ENCODE measurements at places on chromosomes 3 and 15.

GRCh38 chr3:10460951-10461545, 44.3 kb downstream of the ATP2B2 start:
- peak; percentile 54 for DNase-seq

GRCh38 chr3:121529308-121529707, 16.5 kb downstream of the POLQ start:
- peak; percentile 41 for DNase-seq

DNA sequence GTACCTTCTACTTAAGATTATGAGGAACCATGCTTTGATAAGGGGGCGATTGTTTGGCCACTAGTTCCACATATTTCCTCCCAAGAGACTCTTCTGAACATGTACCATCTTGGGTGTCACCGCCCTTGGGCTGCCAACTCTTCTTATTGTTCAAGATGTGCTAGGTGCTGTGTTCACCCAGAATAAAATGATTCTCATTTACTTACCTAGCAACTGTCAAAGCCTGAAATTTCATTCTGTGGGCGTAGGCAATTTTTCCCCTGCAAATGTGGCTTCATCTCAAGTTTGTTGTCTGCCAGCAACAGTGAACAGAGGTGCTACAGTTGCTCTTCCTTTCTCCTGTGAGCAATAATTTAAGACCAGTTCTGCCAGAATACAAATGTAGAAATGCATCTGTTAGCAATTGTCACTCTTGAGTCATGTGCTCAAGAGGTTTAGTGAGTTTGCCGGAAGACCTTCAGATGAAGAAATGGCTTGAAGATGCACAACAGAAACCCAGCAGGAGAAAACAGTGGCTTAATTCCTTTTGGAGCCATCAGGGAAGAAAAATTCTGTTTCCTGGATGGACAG, 41.3 kb upstream of the RARB start:
- DNase-seq = no peak

DNA sequence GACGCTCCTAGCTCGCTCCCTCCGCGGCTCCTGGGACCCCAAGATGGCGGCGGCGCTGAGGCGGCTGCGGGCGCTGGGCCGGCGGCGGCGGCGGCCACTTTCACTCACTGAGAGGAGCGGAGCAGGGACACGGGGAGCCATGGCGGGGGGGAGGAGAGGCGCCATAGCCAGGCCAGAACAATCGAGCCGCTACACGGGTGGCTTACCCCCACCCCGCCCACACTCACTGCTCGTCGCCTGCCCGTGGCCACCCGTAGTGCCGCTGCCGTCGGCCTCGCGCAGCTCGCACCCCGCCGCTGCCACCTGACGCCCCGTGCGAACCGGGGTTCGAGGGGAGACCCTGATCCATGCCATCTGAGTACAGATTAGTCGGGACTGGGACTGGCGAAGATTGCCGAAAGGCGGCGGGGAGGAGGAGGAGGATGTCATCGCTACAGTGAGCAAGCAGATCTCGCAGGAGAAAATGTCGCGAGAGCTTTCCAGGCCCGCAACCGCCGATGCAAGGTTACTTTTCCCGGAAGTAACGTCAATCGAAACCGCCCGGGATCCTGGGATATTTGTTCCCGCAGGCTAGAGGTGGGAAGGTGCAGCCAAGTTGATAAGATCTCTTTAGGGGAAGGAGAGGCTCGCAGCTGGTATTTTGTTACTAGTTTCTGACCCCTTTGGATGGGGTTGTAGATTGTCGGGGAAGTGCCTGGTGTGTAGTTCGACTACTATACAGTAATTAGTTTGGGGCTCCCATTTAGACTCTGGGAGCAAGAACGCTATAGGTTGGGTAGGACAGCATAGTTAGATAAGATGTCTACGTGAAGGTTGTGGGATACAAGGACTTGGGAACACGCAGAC, at the start of gene INO80:
Gene INO80, minus strand, starts transcription at position 165 of the 846 bp plus-strand sequence. CDS start 19,970 bp downstream, outside the sequence.
- DNase-seq = peak; percentile 99

GRCh38 chr3:82050382-82050781, 288.9 kb upstream of the GBE1 start:
- DNase-seq = no peak

DNA sequence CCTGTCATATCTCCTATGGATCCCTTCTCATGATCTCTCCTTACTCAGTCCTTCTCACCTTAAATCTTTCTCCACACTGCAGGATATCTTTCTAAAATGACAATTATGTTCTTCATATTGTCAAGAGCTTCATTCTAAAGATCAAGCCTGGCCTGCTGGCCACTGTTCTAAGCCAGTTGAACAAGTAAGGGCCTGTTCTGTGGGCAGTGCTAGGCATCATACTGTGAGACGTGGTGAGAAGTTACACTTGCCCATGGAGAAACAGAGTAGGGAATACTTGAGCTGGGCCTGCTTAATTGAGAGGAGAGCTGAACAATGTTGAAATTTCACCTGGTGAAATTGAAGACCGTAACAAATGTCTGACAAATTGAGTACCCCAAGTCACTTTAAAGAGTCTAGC, 184.1 kb upstream of the RASGRP1 start:
- no peak for DNase-seq

DNA sequence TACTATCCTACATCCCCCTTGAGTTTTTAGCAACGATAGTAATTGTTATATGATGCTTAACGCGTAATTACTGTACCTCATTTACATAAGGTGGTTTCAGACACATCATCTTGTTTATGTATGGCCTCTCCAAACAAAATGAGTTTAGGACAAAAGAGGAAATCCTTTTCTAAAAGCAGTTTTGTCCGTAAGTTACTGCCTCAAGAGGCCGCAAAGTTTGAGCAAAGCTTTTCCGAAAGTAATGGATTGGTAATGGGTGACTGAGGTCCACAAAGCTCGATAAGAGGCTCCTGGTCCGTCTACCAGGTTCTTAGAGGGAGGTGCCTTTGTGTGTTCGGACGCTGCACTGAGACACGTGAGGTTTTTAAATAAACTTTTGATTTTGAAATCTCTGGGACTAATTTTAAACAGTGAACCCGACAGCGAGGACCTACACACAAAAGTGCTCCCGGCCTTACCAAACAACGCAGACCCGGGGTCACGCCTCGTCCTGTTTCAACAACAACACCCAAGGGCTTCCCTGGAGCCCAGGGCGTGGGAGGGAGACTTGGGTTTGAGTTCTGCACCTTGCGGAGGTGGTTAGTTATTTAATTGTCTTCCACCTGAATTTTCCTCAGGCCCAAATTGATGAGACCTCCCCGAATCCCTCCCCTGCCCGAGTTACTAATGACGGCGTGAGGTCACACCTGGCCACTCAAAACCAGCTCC, 456 bp upstream of the C15orf61 start:
- peak; percentile 60 for DNase-seq

DNA sequence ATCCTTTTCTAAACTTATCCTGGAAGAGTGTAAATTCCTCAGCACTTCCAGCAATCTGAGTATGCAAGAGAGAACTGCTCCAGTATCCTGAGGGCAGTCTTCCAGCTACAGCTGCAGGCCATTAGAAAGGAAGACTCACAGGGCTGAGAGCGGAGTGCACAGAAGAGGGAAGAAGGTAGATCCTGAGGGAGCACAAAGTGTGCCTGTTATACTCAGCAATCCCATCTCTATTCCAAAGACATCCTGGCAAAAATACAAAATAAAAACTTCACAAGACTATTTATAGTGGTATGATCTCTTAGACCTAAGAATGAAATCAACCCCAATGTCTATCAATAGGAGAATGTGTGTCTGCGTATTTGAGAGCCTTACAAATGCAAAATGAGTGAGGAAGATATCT, 292.0 kb downstream of the ZIC1 start:
- no peak for DNase-seq

GRCh38 chr3:63500196-63500595, 152.3 kb upstream of the SNTN start:
- DNase-seq = no peak

DNA sequence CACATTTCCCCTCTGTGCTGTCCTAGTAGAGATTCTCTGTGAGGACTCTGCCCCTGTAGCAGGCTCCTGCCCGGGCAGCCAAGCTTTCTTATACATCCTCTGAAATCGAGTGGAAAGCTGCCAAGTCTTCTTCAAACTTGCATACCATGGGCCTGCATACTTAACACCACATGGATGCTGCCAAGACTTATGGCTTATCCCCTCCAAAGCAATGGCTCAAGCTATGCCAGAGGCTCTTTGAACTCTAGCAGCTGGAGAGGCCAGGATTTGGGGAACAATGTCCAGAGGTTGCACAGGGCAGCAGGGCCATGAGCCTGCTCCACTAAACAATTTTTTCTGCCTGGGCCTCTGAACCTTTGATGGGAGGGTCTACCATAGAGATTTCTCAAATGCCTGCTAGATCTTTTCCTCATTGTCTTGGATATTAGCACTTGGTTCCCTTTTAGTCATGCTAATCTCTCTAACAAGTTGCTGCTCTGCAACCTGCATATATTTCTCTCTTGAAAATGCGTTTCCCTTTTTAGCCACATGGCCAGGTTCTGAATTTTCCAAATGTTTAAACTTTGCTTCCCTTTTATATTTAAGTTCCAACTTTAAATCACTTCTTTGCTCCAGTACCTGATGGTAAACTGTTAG, 6.1 kb upstream of the PLSCR4 start:
- DNase-seq = no peak

DNA sequence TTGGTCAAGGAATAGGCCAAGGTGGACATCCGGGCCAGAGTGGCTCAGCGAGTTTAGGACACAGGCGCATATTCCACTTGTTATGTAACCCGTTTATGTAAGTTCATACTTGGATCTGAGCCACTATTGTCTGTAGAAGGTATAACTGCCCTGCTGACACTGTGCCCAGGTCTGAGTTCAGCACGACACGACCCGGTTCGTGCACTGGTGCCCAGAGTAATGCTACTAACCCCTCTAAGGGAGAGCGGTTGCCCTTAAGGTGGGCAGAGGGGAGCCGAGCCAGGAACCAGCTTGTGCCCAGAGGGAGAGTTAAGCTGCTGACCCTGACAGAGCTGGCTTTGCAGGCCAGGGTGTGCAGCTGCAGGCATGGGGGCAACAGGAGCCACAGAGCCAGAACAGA, 1.9 kb upstream of the ULK4 start:
- DNase-seq = no peak

- no peak for DNase-seq
These were observed 465.0 kb upstream of the ROBO1 start for GRCh38 chr3:80232760-80233159.

DNA sequence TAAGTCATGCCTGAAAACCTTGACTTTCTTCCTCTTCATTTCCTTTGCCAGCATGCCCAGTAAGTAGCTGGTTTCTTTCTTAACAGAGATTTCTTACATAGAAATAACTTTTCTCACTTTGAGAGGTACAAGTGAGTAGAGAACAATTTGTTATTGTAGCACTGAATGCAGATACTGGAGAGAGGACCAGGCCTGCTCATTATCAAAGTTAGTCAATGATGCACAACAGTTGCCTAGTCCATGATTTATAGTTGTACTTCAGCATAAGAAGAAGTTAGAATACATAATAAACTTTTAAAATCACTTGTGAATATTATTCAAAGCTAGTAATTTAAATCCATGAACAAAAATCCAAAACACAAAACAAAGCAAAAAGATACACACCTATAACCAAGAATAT, 213.0 kb downstream of the PCCB start:
- DNase-seq = no peak

DNA sequence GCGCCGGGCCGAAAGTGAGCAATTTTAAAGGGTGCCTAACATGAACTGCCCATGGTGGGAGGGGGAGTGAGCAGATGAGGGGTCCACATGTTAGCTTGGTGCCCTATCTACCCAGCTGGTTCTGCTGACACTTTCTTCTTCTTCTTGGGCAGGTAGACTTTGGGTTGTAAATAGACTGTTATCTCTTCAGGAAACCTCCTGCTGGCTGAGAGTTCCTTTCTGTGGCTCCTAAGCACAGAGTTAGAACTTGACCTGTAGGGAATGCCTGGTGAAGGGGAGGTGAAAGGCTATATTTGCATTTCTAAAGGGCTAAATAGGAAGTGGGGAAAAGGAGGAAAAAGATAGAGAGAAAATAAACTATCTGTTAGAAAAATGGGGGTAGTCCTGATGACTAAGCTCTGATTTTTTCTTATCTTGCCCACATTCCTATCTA, 521.4 kb upstream of the TGFBR2 start:
- no peak for DNase-seq

DNA sequence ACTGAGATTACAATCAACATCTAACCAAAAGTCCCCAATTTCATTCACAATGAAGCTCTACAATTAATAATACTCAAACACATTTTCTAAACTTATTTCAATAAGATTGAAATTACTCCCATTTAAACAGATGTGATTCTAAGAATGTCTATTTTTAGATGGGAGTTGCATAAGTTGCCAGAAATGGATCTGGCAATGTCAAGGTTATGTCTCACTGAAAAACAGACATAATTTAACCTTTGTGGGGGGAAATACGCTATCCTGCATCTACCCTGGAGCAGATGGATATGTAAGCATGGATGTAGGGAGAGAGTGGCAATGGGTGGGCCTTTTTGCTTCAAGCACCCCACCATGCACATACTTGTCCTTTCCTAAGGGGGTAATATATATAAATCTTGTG, 6.7 kb upstream of the EIF1B start:
- DNase-seq = no peak

GRCh38 chr15:52360229-52361203, 64.9 kb upstream of the MYO5C start:
- DNase-seq = no peak

GRCh38 chr15:88491158-88491557, 23.6 kb downstream of the MRPS11 start:
- peak; percentile 13 for DNase-seq

DNA sequence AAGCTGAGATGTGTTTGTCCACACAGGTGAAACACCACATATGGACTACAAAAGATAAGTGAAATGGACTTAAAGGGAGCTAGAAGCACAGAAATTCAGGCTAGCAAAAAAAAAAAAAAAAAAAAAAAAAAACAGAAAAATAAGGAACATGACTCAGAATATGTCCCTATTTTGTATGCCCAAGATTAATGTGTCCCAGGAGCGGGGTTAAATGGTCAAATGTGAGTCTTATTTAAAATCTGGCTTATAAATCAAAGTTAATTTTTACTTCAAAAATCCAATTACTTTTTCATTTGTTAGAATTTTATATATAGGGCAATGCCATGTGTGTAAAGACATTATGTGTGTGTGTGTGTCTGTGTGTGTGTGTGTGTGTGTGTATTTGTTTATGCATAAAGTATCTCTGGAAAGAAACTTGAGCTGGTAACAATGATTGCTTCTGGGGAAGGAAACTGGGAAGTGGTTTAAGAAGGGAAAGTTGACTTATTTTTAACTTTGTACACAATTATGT, 986.5 kb downstream of the ROBO2 start:
- DNase-seq = no peak

DNA sequence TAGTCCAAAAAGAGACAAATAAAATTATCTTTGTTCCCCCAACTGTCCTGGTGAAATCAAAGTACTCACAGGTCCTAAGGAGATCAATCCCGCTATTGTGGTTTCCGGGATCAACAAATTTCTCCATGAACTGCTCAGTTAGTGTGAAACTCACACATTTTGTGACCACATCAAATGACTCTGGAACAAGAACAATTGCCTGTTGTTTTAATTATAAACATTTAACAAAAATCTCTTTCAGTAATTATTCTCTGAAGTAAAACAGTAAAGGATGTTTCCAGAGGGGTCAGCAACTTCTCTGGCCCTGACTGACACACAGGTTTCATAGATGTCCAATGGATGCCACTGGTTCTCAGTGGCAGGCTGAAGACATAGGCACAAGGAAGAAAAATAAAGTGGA, 3.9 kb downstream of the CLDND1 start:
- no peak for DNase-seq

- DNase-seq = no peak
These were observed 31.1 kb upstream of the TJP1 start for GRCh38 chr15:29853211-29853987.

- no peak for DNase-seq
These were observed 83.1 kb upstream of the GADL1 start for GRCh38 chr3:30977592-30977991.
